ENCODE measurements at places on chromosomes 16 and 17. TPM values are rescaled to one million over a fixed set of nuclear protein-coding genes. Genes with fewer than 3 reads are reported as not detected.

- DNase-seq: no peak
Measured at GRCh38 chr16:1137604-1138003, 15.3 kb upstream of the CACNA1H start.

GRCh38 chr17:79091226-79091670, 16.6 kb downstream of the ENGASE start:
- DNase-seq: no peak

DNA sequence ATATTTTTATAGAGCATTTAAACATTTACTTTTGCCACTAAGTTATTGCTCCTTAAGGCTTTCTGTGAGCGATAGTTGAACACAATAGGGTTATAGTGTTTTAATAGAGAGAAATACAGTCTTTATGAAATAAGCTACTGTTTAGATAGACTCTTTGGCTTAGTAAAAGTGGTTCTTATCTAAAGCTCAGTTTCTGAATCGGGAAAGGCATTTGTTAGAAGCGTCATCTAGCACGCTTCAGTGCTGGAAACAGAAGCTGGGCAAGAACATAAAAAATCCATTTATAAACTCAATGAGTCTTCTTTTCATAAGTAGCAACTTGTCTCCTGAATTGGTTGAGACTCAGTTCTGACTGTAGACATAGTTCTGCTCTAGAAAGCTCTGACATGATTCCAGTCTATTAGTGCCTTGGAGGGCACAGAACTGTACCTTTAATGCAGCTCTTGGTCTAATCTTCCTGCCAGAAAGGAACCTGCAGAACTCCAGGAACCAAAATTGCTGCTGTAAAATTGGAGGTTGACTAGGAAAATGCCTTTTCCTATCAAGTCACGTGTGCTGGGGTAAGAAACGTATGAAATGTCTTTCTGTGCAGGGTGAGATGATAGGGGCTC, 55.4 kb upstream of the DNAJA2 start:
- no peak for DNase-seq

GRCh38 chr17:72419866-72420774, 299.3 kb downstream of the SOX9 start:
- peak; percentile 27 for DNase-seq

GRCh38 chr16:5905935-5906334, 808.3 kb upstream of the EEF2KMT start:
- no peak for DNase-seq

GRCh38 chr16:4646773-4647643, 22.4 kb downstream of the MGRN1 start:
- no peak for DNase-seq

- DNase-seq: peak; percentile 12
Measured at GRCh38 chr16:83744441-83744981, 63.3 kb upstream of the HSBP1 start.

- DNase-seq: no peak
Measured at GRCh38 chr17:61783556-61784304, 79.6 kb downstream of the BRIP1 start.

- DNase-seq: no peak
Measured at GRCh38 chr16:2687531-2688308, 5.4 kb downstream of the KCTD5 start.

DNA sequence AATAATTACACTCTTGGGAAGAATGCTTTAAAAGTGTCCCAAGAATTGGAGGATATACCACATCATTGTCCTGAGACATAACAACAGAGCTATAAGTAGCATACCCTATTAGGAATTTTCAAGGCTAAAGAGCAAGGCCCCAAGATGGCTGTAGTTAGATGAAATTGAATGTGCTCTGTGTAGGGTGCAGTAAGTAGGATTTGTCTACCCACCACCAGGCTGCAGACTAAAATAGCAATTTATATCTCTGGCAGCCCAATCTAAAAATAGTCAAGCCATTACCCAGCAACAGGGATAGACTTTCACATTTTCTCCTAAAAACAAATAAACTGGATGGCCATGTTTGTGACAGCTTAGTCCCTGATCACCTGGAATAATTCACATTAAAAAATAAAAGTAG, 5.6 kb downstream of the MMD start:
- DNase-seq: no peak

GRCh38 chr16:71296584-71297340, 7.6 kb upstream of the CMTR2 start:
- no peak for DNase-seq

PRKCB gene
- not detected for total RNA-seq

TP53TG3F gene
- total RNA-seq: not detected

C16orf96 gene
- not detected for total RNA-seq

CCL8 gene
- not detected for total RNA-seq

TERB1 gene
- total RNA-seq: not detected

SDR42E1 gene
- total RNA-seq: not detected
